CD4-positive, alpha-beta T cell treated with Interleukin-6 at 100 ng/mL for 8 hours (primary cell): ENCODE measurements at places on chromosomes 6 and 20.
A peak's percentile ranks its signal among the peaks of the same experiment; 100 is the strongest.

DNA sequence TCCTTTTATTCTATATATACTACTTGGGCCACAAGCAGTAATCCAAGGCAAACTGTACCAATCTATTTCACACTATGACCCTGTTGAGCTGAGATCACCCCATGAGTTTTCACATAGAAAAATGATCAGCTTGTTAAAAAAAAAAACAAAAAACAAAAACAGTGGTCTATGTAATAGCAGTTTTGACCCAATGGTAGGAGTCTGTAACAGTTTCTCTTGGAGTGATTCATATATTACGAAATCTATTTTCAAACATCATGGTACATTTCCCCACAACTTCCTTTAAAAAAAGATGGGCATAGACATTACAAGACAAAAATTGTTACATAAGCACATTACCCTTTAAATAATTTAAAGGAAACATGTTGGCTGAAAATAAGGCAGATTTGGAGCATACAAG lies 78.1 kb downstream of the PRSS35 start:
- DNase-seq = no peak

DNA sequence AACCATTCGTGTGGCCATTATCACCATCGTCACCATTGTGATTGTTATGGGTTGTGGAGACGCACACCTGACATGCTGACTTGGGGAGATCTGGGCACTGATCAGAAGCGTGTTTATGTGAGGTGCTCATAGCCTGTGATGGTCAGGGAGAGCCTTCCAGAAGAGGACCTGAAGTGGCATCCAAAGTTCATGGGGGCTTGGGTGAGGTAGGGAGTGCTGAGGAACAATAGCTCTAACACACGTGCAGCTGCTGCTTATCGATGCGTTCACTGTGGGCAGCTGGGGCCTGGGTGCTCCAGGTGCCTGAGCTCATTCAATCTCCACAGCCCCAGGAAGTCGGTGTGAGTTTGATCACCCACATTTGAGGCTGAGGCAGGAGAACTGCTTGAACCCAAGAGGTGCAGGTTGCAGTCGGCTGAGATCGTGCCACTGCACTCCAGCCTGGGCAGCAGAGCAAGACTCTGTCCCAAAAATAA lies 227.3 kb downstream of the PREX1 start:
- DNase-seq = no peak

- DNase-seq = no peak
These were observed 18.6 kb downstream of the FAM83B start for GRCh38 chr6:54865091-54865631.

DNA sequence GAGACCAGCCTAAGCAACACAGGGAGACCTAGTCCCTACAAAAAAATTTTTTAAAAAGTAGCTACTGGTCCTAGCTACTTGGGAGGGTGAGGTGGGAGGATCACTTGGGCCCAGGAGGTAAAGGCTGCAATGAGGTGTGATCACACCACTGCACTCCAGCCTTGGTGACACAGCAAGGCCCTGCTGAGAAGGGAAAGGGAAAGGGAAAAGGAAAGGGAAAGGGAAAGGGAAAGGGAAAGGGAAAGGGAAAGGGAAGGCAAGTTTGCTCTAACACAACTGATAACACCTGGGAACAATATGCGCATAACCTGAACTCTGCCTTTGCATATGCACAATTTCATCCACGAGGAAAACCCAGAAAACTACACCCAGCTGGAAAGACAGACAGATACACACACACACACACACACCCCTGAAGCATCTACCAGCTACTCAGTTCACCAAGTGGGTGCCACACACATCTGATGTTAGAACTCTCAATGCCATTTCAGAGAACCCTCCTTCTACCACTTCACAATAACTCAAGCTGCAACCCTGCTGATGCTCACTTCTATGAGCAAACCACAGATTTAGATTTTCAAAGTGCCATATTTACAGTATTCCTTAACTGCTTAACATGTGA lies 19.1 kb downstream of the B4GALT5 start:
- DNase-seq = no peak

DNA sequence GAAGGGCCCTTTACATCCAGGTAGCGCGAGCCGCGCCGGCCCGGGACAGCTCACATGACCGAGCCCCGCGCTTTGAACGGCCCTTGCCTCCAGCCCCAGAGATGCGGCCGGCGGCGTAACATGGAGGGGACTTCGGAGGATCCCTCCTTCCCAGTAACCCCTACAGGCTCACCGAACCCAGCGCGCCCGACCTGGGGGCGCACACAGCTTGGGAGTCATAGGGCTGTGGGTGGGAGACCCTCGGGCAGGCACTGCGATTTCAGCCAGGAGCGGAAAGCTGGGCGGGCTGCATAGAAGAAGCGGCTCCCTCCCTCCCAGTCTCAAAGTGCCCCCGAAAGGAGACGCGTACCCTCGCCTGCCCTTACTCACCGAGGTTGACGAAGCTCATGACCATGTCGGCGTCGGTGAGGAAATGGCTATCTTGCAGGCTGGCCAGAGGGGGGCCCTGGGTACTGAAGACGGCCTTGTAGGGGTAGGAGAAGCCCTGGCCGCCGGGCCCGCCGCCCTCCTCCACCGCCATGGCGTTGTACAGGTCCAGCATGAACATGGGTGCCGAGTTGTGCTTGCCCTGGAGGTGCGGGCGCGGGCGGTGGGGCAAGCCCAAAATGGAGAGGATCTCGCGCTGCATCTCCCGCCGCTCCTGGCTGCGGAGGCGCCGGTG lies 975 bp downstream of the BMP7 start:
- DNase-seq = no peak

- peak; percentile 25 for DNase-seq
These were observed 33.2 kb upstream of the TAF8 start for GRCh38 chr6:42017021-42017643.

DNA sequence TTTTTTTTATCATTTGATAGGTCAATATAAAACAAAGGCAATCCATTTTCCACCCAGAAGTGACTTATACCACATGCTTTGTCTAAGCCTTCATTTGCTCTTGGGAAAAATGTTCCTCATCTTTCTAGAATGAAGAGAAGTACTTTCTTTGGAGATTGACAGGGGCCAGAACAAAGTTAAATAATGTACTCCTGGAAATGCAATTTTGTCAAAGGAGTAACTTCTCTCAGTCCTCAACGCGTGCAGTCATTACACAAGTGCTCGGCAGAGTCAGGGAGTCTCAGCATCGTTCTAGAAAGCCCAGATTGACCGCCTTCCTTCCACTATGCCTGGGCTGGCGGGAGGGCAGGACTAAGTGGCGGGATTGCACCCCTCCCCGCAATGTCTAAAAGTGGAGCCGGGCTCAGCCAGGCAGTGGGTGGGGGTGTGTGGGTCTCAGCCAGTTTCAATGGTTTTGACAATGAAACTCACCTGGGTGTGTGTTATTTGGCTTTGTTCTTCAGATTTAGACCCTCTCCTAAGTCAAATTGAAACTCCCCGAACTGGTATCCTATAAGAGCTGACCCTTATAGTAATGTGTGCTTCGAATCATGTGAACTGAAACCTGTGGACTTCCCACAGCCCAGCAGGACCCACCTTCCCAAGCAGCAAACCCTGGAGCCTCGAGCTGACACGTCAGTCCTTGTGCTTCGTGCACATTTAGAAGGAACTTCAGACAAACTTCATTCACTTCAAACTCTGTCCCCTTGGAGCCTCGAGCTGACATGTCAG lies 63.2 kb upstream of the DUSP22 start:
- DNase-seq = no peak

DNA sequence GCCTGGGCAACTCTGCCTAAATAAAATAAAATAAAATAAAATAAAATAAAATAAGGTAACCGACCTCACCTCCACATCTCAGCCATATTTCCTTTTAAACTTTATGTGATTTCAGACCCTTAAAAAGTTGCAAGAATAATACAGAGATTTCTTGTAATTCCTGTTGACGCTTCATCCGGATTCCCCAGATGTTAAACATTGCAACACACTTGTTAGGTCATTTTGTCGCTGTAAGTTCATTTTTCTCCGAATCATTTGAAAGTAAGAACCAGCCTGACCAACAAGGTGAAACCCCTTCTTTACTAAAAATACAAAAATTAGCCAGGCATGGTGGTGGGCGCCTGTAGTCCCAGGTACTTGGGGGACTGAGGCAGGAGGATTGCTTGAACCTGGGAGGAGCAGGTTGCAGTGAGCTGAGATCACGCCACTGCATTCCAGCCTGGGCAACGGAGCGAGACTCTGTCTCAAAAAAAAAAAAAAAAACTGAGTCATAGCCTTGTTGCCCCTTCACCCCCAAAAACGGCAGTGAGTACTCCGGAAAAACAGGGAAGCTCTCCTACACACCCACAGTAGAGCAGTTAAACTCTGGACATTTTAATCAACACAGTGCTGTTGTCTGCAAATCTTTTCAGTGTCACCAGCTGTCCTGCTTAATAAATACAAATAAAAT lies 5.9 kb downstream of the PYGB start:
- DNase-seq = no peak

DNA sequence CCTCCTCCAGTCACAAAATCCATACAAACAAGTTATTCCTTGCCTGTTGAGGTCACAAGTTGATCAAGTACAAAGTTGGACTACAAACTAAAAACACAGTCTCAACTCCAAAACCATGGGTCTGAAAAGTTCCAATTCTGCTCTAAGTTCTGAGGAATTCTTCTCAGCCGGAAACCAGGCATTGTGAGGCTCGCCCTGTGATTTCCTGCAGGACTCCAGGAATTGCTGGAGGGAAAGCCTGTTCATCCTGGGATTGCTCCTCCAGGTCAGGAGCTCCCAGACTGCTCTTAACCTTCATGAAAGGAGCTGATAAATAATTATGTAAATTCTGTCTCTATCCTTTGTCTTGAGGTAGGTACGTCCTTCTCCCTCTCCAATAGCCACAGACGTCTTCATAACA lies 8.5 kb downstream of the TRAM2 start:
- DNase-seq = no peak

- no peak for DNase-seq
These were observed 20.1 kb upstream of the ISM1 start for GRCh38 chr20:13200767-13201500.

DNA sequence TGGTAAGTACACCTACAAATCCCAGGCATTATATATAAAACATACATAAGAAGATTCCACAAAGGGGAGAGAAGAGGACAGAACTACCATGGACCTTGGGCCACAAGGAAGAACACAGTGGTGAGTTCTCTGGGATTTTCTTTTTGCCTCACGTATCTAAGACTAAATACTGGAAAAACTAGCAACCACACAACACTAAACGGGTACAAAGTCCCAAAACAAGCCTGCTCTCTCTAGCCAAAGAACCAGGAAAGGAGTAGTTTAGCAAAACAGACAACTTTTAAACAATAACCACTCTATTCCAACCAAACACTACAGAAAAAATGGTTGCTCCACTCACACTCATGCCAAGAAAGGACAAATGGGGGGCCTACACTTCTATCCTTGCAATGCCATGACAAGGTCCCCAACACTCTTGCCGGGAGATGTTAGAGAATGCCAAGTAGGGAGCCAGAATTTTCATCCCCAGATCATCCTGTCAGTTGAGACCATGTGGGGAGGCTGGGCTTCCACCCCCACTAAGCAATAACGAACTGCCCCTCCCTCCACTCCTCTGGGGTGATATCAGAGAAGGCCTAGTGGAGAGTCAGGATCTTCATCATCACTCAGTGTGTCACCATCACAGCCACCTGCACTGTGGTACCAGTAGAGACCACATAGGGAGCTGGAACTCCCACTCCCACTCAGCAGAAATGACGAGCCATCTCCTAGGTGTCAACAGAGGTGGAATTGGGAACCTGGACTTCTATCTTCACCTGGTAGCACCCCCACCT lies 123.5 kb downstream of the DST start:
- no peak for DNase-seq

GRCh38 chr6:100175814-100176310 lies 181.8 kb upstream of the MCHR2 start:
- DNase-seq = no peak

GRCh38 chr6:153942361-153942760 lies 96.7 kb upstream of the OPRM1 start:
- no peak for DNase-seq

DNA sequence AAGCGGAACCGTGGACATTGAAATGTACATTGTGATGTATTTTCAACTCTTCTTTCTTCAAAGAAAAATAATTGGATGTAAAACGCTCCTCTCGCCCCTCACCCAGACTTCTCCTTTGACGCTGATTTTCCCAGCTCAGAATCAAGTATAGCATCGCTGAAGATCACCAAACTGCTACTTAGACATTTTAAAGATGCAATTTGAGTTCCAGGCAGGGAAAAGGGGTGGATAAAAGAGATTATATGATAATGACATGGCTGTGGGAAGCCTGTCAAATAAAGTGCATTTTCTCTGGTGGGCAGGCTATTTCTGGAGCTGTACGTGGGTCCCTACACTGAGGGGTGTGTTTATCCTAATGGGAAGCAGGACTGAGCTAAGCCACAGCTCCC lies 240.4 kb downstream of the CDC5L start:
- no peak for DNase-seq

DNA sequence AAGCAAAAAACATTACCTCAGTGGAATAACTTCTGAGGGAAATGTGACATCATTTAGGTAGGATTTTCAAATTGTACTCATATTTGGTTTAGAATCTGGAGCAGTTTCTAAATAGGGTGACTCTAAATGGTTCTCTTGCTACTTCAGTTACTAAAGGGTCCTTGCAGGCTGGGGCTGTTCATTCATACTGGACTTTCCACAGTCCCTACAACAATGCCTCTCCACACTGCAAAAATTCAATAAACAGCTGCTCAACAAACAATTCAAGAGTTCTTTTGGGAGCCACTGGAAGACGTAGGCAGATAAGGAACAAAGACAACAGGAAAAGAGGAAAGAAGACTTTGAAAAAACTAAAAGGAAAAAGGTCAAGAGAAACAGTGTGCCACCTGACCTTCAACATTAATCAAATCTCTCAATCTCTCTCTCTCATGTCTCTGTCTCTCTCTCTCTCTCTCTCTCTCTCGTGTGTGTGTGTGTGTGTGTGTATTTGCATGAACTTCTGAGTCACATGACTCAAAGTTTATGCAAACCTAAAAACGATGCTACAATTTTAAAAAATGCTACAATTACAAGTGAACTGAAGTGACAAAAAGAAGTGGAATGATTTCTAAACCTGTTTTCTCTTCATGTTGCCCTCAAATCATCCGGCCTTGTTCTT lies 14.5 kb downstream of the NOL7 start:
- no peak for DNase-seq

DNA sequence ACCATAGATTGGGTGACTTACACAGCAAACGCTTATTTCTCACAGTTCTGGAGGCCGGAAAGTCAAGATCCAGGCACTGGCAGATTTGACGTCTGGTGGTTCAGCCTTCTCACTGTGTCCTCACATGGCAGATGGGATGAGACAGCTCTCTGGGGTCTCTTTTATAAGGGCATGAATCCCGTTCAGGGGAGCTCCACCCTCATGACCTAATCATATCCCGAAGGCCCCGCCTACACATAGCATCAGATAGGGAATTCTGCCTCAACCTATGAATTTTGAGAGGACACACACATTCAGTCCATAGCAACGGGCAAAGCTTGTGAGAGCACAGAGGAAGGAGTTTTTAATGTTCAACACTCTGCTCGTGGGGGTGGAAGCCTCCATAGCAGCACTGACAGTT lies 27.5 kb downstream of the DAAM2 start:
- DNase-seq = no peak

GRCh38 chr6:135018052-135018451 lies 36.6 kb downstream of the HBS1L start:
- DNase-seq = no peak
